NCI-H510A (cell line): ENCODE measurements at places on chromosomes 2 and 18.
A peak's percentile ranks its signal among the peaks of the same experiment; 100 is the strongest.

DNA sequence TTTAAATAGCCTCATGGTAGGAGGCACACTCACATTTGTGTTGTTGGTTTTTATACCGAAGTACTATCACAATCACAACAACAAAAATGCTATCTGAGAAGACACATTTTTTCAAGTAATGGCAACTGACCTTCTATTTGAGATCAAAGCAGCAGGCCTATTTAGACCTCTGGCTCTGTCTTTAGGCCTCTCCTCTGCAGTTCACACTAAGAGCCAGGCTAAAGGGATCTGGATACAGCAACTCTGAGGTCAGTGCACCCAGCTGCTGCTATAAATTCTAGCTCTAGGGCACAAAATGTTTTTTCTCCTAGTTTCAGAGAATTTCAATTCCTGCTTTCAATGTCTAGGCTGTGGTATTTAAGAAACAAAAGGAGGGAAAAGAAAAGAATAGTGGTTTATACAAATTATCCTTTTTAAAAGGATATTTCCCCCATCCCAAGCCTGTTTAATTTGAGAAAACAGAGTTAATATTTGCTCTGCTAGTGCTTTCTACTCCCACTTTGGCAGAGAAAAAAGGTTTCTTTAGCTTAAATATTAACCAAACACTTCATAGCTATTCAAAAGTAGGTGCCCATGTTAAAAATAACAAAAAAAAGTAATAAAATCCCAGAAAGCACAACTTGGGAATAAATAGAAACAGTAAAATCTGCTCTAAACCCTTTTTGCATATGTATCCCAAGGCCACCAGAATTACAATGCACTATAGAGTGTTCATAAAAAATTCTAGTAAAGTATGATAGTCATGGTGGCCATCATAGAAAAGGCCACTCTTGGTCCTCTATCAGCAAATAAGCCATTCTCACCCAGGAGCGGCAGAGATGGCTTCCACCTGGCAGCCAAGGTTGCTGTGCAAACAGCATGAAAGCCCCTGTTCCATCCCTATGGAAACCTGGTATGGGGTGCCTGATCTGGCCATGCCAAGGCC, 293.6 kb upstream of the SESTD1 start:
- no peak for DNase-seq

DNA sequence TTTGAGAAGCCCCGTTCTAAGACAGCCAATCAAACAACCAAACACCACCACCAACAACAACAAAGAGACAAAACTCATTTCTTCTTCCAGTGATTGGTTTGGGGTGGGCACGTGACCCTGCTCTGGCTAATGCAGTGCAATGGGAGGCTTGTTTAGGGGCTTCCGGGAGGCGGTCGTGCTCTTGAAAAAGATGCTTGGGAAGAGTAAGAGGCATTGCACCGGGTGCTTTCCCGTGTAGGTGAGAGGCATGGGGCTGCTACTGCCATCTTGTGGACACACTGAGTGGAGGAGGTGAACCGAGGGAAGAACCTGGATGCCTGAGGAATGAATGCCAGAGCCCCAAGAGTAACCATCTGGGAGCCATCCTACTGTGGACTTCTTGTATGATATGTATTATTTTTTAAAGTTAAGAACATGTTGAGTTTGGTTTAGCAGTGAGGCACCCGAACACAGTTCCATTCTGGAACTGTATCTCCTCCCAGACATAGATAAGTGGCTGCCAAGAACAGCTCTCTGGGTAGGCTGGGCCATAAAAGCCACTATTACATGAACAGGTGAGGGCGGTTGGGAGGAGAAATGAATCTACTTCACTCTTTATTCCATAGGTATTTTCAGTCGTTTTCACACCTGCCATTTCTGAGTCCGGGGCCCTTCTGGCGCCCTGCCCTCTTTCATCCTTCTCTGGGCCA, 19.1 kb upstream of the ARHGAP25 start:
- no peak for DNase-seq

DNA sequence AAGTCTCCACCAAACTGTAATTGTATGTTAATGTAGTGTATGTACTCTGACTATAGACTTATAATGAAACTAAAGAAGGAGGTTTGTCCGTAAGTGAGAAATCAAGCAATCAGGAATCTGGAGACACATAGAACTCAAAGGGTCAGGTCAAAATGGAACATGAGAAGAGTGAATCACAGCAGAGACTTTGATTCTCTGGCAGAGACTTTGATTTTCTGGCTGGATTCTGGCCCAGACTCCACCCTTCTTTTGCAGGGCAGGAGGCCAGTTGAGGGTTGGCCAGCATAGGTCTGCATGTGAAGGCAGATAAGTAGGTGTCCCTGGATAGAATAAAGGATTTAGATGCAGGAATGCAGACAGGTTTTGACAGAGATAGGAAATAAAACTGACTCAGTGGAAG, 11.0 kb upstream of the NCKAP5 start:
- no peak for DNase-seq

DNA sequence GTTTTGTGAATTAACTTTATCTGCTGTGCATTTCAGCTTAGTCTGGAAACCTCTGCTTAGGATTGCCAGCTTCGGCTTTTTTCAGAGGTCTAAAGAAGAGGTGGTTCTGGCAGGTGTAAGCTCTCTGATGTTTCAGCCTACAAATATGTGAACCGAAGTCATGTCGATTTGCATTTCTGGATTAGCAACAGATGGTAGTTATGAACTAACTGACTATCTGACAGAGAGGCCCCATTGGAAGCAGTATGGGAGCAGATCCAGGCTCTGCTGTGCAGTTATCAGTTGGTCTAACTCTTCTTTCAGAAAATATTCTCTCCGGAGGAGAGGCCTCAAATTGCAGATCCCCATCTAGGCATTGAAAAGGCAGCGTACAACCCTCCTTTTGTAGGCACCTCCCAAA, 32.7 kb upstream of the SPRED2 start:
- DNase-seq: no peak

DNA sequence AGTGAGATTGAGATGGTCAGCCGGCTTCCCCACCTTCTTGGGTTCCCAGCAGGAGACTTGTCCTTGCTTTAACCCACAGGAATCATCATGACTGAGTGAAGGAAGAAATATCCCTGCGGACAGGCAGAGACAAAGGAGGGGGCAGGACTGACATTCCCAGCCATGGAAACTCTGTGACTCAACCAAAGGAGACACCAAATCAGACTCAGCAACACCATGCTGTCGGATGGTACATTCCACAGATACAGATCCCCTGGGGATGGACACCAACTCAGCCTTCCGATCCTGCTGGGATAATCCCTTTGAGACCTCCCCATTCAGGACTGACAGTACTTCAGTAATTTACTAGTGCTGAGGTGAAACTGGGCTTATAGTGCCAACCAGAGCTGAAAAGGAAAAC, 518.3 kb downstream of the XIRP2 start:
- DNase-seq: no peak

DNA sequence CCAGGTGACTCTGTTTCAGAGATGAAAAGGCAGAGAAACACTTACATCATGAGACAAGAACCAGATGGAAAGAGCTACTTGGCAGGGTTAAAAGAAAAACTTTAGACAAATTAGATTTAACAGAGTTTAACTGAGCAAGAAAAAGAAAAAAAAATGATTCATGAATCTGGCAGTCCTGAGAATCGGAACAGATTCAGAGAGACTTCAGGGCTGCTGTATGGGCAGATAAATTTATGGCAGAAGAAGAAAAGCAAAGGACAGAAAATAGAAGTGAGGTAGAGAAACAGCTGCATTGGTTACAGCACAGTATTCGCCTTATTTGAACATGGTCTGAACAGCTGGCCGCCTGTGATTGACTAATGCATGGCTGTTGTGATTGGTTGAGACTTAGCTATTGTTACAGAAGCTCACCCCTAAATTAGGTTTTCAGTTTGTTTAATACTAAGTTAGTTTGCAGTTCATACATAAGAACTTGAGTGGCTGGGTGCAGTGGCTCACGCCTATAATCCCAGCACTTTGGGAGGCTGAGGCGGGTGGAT, 43.0 kb upstream of the RHOB start:
- DNase-seq: no peak

GRCh38 chr2:230267556-230267955, 42.0 kb downstream of the SP140 start:
- no peak for DNase-seq

DNA sequence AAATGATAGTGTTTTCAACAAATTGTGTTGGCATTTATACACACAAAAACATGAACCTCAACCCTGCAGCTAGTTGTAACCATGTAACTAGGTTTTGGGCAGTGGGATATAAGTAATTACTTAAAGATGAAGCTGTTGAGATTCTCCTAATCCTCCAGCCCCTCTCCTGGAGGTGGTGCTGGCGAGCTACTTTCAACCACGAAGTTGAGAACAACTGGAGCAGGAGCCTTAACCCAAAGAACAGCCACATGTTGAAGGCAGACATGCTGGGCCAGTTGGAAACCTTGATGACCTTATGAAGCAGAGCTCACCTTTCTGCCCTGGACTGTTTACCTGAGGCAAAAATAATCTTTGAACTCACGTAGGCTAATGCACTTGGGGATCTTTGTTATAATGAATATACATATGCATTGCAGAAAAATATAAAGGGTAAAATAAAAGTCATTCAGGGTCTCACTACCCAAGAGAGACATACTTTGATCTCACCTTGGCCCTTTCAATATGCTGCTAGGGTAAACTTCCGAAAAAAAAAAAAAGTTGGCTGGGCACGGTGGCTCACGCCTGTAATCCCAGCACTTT, 89.6 kb upstream of the NPAS2 start:
- DNase-seq: no peak

DNA sequence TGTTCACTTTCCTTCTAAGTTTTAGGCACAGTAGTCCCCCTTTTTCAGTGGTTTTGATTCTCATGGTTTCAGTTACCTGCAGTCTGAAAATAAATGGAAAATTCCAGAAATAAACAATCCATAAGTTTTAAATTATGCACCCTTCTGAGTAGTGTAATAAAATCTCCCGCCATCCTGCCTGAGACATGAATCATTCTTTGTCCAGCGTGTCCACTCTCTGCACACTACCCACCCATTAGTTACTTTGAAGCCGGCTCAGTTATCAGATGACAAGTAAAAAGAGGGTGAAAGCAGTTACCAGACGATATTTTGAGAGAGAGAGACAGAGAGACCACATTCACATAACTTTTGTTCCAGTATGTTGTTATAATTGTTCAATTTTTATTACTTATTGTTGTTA, 400.5 kb downstream of the TMX3 start:
- no peak for DNase-seq

- DNase-seq: no peak
Measured at GRCh38 chr2:54960164-54960563, 90.1 kb downstream of the RTN4 start.

- no peak for DNase-seq
Measured at GRCh38 chr18:32998285-32998684, 225.5 kb upstream of the KLHL14 start.

DNA sequence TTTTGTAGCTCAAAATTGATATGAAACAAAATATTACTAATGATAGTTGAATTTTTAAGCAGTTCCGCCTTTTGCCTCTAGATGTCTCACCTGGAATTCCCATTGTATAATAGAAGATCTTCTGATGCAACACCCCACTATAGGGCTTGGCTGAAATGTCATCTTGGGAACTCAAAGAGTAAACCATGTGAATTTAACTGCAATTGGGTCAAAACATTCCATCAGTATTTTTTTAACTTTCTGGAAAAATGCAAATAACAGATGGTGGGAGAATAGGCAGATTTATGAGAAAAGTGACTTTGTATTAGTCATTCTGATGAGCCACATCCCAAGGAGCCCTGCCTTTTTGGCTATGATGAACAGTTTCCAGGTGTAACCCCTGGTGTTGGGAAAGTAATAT, 489.9 kb downstream of the NYAP2 start:
- DNase-seq: no peak

DNA sequence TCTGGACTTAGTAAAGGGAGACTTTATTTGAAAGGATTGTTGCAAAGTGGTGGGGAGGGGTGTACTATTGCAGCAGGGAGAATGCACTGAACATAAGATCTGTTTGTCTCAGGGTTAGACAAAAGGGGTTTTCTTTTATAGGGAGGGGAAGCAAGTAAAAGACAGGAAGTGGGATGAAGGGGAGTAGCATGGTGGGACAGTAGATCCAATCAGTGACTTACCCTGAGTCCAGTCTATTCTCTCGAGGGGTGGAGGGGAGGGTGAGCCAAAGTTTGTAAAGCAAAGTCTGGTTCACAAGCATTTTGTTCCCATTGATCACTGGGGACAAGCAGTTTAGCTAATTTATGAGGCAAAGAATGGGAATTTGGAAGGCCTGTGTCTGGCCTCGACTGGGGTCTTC, 35.0 kb upstream of the CYP27C1 start:
- no peak for DNase-seq

DNA sequence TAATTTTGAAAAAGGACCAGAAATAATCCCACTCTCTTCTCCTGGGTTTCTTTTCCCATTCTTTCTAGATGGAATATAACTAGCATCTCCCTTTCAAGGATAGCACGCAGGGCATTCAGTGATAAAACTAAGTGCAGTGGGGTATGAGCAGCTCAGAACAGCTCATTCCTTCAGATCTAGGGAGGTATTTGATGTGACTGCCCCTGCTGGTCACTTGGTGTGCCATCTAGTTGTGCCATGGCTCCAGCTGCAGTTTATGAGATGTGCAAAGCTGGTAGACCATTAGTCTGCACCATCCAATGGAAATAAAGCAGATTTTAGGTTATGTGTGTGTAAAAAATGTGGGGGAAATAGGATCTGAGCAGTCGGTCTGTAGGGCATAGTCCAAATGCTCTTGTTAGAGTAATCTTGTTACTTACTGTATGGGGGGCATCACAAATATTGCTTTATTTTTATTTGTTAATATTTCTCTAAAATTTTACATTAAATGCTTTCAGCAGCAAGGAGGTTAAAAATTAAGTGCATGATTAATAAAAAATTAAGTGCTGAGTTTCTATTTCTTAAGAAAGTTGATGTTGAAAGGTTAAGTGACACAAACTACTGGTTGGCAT, 38.9 kb downstream of the CTAGE1 start:
- no peak for DNase-seq

GRCh38 chr2:235669269-235669831, 175.5 kb downstream of the AGAP1 start:
- peak; percentile 84 for DNase-seq

DNA sequence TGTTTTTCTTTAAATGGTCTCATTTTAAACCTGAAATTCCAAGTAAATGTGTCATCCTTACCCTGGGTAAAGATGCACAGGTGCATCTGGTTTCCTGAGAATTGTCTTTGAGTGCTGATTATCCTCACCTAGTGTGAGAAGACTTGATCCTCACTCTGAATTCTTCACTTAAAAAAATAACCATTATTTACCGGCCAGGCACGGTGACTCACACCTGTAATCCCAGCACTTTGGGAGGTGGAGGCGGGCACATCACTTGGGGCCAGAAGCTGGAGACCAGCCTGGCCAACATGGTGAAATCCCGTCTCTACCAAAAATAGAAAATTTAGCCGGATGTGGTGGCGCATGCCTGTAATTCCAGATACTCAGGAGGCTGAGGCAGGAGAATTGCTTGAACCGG, 9.9 kb upstream of the WNT6 start:
- DNase-seq: no peak
